Inflammatory macrophage treated with lipopolysaccharide for 1 hour (primary cell): ENCODE measurements at places on chromosomes 11 and 22.

- DNase-seq: no peak
These were observed 121.4 kb downstream of the MICAL3 start for GRCh38 chr22:17902960-17903359.

DNA sequence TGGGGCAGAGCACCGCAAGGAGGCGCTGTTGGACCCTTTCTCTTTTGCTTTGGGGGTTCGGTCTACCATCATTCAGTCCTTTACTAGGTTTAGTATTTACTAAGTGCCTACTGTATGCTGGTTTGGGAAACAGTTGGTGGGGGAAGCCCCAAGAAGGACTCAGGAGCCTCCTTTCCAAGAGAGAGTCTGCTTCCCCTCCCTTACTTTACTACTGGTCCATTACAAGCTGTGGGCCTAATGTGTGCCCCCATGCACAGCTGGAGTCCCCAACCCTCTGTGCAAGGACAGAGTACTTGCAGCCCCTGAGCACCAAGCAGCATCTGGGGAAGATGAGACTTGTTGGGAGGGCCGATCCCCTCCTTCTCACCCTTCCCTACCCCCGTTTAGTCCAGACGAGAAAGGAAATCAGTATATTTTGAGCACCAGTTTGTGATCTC lies 876 bp upstream of the UBE2L6 start:
- DNase-seq: peak; percentile 99

GRCh38 chr11:36600180-36600579 lies 2.1 kb upstream of the RAG2 start:
- DNase-seq: no peak

- DNase-seq: no peak
These were observed 12.7 kb downstream of the OR51B4 start for GRCh38 chr11:5288906-5289550.

DNA sequence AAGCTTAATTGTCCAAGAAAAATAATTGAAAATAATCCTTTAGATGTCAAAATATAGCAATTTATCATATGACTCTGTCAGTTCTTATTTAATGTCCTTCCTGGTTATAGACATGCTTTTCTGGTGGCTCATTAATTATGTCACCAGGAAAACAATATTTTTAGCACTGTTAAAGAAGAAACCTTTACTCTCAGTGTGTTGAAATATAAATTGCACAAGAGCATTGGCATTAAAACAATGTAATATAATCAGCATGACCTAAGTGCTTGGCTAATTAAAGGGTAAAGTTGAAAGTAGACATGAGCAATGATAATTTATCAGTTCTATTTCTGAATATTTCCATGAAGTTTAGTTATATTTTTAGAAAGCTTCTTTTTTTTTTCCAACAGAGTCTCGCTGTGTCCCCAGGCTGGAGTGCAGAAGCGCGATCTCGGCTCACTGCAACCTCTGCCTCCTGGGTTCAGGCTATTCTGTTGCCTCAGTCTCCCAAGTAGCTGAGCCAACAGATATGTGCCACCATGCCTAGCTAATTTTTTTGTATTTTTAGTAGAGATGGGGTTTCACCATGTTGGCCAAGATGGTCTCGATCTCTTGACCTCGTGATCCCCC lies 232.3 kb downstream of the JRKL start:
- no peak for DNase-seq

- no peak for DNase-seq
These were observed 457.0 kb downstream of the MN1 start for GRCh38 chr22:27344546-27344945.

DNA sequence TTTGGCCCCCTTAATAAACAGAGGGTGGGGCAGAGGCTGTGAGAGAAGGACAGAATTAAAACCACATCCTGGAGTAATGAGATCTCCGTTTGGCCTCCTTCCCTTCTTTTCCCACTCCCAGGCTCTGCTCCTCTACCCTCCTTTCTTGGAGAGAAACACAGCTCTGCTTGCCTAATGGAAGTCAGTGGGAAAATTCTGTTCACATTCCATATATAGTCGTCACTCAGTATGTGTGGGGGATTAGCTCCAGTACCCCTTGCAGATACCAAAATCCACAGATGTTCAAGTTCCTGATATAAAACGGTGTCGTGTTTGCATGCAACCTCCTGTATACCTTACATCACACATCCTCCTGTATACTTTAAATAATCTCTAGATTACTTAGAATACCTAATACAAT lies 37.6 kb upstream of the THY1 start:
- no peak for DNase-seq

GRCh38 chr11:70067591-70068341 lies 10.4 kb upstream of the ANO1 start:
- no peak for DNase-seq

- no peak for DNase-seq
These were observed 19.3 kb downstream of the IGSF9B start for GRCh38 chr11:133937468-133937867.

DNA sequence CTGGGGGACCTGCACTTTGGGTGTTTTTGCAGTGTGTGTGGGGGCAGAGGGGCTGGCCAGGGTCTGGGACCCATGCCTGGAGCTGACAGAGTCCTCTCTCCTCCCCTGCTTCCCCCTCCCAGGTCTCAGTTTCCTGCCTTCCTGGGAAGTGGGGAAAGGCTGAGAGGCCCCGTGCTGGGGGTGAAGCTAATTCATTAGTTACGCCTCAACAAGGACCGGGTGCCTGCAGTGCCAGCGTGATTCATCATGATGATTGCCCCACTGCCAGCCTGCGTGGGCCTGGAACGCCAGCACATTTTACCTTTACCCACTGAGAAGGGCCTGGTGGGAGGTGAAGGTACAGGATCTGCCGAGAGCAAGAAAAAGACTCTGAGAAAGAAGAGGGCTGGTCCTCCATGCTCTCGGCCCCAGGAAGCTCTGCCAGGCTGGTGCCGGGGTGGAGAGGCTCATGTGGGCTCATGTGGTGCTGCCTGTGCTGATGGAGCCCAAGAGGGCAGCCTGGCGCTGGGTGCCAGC lies 2.9 kb upstream of the LRRC10B start:
- DNase-seq: no peak

GRCh38 chr22:42732081-42732480 lies 11.4 kb upstream of the A4GALT start:
- no peak for DNase-seq

- DNase-seq: no peak
These were observed 27.5 kb downstream of the CLPB start for GRCh38 chr11:72406540-72407527.

DNA sequence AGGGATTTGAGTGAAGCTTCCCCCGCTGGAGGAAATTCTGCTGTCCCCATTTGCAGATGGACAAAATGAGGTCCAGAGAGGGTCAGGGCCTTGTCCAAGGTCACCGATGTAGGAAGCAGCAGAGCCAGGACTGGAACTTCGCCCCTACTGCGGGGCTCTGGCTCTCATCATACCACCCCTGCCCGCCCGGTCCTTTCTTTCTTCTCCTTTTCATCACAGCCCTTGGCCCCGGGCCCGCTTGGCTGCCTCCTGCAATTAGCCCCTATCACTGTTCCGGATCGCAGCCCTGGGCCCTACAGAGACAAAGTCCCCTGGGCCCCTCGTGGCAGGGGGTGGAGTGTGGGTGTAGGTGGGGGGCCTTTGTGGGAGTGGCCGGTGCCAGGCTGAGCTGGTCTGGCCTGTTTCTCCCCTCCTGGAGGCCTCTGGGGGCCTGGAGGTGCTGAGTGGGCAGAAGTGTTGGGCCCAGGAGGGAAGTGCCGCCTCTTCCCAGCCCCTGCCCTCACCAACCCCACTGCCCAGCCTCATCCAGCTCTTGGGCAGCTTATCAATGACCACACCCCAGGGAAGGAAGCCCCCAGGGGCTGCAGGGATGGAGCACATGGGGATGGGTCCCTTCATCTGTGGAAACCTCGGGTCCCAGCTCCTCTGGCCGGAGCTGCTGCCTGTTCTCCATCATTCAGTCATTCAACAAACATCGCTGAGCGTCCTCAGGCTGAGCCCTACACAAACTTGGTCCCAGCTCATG lies 3.4 kb downstream of the EMID1 start:
- no peak for DNase-seq

GRCh38 chr11:114982141-114982540 lies 303.8 kb downstream of the NXPE2 start:
- DNase-seq: no peak

- DNase-seq: peak; percentile 29
These were observed 1.7 kb upstream of the TMEM135 start for GRCh38 chr11:87035976-87036583.

GRCh38 chr22:25922141-25922540 lies 180.2 kb downstream of the MYO18B start:
- no peak for DNase-seq

- DNase-seq: no peak
These were observed 27.8 kb downstream of the ETS1 start for GRCh38 chr11:128559496-128560103.

DNA sequence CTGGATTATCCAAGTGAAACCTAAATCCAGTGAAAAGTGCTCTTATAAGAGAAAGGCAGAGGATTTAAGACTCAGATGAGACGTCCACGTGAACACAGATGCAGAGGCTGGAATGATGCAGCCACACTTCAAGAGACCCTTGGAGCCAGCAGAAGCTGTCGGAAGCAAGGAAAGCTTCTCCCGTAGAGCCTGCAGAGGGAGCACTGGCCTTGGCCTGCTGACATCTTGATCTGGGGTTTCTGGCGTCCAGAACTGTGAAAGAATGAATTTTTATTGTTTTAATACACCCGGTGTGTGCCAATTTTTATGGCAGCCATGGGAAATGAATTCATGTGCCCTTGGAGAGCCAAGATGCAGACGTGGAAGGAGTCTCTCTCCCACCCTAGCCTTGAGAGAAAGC lies 407.0 kb upstream of the B3GAT1 start:
- DNase-seq: no peak

DNA sequence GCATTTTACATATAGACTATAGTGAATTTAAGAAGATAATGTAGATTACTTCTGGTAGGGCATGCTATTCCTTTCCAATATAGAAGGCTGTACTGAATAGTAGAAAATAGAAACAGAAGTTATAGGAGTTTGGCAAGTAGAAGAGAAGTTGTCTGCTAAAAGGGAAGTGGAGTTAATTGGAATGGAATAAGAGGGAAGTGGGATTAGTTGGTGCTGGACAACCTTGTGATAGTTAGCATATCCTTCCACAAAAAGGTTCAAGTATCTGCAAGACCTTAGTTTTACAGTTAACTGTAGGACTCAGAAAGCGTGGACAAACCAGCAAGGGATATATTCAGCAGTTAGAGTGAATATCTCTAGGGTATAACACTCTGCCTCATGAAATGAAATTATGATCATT lies 185.5 kb downstream of the SWAP70 start:
- DNase-seq: peak; percentile 51

GRCh38 chr22:46281866-46282678 lies 14.3 kb downstream of the TTC38 start:
- no peak for DNase-seq

- no peak for DNase-seq
These were observed 139.0 kb downstream of the TRPC6 start for GRCh38 chr11:101444851-101445250.

DNA sequence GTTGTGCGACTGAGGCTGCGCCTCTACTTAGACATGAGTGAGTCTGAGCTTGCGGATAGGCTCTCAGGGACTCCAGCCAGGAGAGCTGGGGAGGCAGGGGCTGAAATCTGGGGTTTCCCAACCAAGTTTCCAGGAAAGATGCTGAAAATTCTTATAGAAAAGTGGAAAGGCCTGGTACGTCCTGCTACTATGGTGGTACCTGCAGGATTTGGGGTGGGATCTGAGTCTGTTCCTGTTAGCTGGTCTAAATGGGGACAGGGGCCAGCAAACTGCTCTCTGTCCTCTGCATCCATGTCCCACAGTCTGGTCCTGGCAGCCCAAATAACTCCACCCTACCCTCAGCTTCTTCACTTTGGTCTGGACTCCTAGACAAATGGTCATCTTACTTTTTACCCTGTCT lies 86.9 kb downstream of the INSC start:
- DNase-seq: no peak

- DNase-seq: no peak
These were observed 36.1 kb upstream of the ANKK1 start for GRCh38 chr11:113351480-113351879.

DNA sequence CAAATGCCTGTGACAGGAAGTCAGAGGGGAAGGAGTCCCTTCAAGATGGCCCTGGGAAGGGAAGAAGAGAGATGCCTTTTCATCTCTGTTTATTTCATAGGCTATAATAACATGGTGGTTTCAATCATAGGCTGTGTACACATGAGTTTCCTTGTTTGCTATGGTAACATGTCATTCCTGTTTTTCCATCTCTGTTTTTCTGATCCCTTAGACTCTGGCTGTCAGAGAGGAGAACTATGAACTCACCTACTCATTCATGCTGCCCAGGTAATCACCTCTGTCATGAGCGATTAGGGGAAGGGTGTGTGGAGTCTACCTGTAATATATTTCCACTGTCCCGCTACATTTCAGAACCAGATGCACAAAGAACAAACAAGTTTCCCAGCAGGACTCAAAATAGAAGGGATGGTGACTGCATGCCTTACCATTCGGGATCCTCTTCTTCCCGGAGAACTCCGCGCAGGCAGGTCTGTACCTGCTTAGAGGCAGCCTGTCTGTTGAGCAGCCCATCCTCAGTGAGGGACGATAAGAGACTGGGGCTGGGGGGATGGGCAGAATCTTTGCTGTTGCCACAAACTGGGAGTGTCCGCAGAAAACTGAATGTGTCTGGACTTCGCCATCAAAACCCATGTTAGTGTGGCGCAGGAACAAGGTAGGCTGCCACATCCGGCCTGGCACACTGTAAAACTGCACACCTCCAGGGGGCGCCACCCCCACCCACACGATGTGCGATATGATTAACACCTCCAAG lies 7.1 kb upstream of the PEX26 start:
- DNase-seq: no peak

- no peak for DNase-seq
These were observed 36.4 kb downstream of the RAB30 start for GRCh38 chr11:83035070-83035854.

GRCh38 chr22:26722159-26722558 lies 64.8 kb downstream of the MIAT start:
- DNase-seq: no peak

GRCh38 chr11:8721609-8722500 lies 39.3 kb downstream of the RPL27A start:
- DNase-seq: no peak

- DNase-seq: no peak
These were observed 58.1 kb upstream of the BARX2 start for GRCh38 chr11:129317571-129317970.

DNA sequence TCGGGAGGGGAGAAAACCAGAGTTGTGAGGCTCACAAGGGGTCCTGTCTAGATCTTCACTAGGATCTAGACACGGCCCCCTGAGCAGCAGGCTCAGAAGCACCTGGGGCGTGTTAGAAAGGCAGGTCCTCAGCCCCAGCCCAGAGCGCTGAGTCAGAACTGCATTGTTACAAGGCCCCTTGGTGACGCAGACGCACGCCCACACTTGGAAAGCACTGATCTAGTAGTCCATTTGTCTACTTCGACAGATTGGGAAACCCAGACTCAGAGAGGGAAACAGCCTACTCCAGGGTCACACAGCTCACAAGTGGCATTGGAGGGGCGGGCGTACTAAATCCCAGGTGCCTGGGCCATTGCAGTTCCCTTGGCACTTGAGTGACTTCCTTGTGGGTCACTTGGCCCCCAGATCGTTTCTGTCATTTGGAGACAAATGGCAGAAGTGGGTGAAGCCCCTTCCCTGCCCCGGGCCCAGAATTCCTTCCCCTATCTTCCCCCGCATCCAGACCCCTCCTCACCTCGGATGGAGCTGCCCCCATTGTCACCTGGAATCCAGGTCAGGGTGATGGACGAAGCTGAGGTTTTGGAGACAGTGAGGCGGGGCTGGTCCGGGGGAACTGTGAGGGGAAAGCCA lies 110.8 kb downstream of the CEP164 start:
- DNase-seq: peak; percentile 15
